Cardiac muscle cell (in vitro differentiated cells and primary cell): ENCODE measurements at places on chromosomes 1 and 21. TPM values are rescaled to one million over a fixed set of nuclear protein-coding genes. Genes with fewer than 3 reads are reported as not detected.

- DNase-seq: peak; percentile 86
Observed at GRCh38 chr1:27284425-27285273, 37.3 kb upstream of the TMEM222 start.

DNA sequence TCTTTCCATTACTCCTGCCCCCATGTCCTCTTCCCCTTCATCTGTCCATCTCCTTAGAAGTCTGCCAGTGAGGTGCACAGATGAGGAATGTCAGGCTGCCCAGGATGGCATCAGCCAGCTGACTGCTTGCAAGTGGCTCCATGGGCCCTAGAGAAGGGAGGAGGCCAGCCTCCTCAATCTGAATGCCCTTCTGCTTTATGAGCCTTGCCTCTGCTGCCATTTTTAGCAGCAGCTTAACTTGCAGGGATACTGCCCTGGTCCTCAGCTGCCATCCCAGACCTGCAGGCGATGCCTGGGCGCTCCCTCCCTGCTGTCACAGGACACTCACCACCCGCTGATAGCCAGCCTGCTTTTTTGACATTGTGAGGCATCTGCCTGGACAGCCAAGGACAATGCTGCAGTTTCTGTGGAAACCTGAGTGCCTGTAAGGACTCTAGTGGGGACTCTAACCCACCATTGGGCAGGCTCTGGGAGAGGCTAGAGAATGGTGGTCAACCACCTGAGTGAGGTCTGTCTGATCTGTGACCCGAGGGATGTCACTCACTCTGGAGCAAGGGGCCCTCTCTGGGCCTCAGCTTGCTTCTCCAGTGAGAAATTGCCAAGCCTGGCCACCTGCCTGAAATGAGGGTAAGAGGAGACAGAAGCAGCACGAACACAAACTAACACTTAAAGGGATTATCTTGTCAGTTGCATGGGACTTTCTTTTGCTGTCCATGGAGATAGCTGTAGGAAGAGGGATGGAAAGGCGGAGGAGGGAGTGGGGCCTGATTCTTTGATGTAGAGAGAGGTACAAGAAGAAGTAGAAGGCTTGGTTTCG is 185.0 kb downstream of the MIS18A start:
- no peak for DNase-seq

DNA sequence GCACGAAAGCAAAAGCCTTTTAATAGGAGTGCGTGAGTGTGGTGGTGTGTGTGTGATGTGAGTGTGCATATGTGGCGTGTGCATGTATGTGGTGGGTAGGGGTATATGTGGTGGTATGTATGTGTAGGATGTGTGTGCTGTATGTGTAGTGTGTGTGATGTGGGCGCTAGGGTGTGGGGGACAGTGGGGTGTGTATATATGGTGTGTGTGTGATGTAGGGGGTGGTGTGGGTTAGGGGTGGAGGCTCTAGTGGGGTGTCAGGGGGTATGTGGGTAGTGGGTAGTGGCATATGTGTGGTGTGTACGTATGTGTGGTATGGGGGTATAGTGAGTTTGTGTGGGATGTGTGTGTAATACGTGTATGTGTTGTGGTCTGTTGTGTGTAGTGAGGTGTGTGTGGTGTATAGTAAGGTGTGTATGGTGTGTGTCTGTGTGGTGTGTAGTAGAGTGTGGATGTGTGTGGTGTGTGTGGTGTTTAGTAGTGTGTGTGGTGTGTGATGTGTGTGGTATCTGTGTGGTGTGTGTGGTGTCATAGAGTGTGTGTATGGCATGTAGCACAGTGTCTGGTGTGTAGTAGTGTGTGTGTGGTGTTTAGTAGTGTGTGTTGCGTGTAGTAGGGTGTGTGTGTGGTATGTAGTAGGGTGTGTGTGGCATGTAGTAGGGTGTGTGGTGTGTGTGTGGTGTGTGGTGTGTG is 86.0 kb downstream of the SYT2 start:
- no peak for DNase-seq

- DNase-seq: no peak
Observed at GRCh38 chr1:172390301-172390682, 30.2 kb upstream of the C1orf105 start.

GRCh38 chr21:31559368-31560119 is 99.9 kb upstream of the SOD1 start:
- DNase-seq: peak; percentile 98

GRCh38 chr1:224047538-224047937 is 66.4 kb upstream of the FBXO28 start:
- DNase-seq: no peak

DNA sequence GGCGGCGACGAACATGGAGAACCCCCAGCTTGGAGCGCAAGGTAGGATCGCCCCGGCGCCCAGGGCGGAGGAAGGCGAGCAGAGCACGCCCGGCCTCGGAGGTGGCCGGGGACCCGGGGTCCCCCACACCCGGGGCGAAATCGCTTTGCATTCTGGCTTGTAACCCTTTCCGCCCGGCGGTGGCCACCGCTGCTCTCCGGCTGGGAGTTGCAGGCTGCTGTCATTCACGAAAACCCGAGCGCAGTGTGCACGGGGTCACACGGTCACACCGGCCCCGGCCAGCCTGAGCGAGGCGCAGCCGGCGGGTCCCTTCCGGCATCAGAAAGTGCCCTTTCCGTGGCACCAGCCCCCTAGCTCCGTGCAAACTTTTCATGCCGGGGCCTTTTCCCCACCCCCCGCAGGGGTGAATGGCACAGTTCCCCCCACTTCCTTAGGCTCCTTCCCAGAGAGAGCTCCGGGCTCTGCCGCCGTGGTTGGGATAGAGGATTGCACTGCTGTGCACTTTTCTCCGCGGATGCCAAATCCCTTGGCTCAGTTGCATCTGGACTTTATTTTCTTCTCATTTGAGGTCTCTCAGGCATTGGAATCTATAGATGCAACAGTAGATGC is 802 bp downstream of the KAZN start:
- DNase-seq: peak; percentile 73

- DNase-seq: no peak
Observed at GRCh38 chr21:42315296-42315891, at the start of gene TFF3. TFF3 (minus strand) TSS chr21:42315409; CDS start chr21:42315374, 35 bp downstream.

- peak; percentile 24 for DNase-seq
Observed at GRCh38 chr1:229557913-229558414, 543 bp downstream of the ABCB10 start.

DNA sequence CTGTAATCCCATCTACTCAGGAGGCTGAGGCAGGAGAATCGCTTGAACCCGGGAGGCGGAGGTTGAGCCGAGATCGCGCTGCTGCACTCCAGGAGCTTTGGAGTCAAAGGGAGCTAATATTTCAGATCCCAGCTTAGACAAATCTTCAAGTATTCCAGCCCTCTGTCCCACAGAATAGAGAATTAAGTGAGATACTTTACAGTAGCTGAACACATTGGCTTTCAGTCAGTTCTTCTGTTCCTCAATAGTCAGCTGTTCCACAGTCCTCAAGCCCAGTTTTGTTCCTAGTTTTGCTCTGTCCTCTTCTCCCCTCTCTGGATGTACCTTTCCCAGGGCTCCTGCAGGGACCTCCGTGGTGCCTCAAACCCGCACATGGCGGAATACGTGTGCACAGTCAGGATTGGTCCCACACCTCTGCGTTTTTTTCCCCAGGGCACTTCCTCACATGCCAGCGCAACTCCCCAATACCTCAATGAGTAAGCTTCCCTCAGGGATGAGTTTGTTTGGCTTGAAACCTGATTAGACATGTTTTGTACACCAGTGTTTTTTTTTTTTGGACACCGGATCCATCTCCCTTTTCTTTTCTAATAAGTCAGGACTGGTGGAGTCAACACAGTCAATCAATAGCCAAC is 1.2 kb downstream of the MFN2 start:
- DNase-seq: no peak

DNA sequence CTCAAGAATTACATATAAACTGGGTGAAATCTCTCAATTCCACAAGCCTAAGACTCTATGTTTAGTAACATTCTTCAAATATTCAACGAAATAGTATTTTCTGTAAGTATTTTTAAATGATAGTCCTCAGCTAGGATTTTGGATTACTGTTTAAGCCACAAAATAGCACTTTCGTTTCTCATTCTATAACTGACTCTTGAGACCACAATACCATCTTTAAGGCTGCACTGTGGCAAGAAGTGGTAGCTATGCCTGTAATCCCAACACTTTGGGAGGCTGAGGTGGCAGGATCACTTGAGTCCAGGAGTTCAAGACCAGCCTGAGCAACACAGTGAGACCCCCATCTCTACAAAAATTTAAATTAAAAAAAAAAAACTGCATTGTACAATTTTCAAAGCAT is 126.7 kb downstream of the CDC42BPA start:
- DNase-seq: no peak

The PLXNA2 gene
- polyA plus RNA-seq: 23.2 and 35.6 TPM in 2 replicates

The BSND gene
- polyA plus RNA-seq: not detected in 2 replicates
